ENCODE measurements at places on chromosomes 4 and X. TPM values are rescaled to one million over a fixed set of nuclear protein-coding genes. Genes with fewer than 3 reads are reported as not detected.

DNA sequence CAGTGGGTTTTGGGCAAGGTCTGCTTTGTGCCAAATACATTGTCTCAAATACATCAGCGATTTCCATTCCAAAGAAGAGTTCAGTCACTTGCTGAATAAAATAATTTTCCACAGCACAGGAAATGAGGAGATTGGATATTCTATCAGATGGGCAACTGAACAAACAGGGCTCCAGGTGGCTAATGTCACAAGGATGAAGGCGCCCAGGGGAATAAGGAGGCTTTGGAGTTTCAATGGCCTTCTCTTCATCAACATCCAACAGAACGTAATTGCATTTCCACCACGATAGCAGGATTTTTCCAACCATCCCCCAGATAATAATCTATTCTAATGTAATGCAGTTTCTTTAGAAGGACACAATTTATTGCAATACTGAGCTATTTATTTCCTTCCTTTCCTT, 104.7 kb upstream of the KLHL13 start:
- H3K27ac ChIP-seq = no peak overlapping the region
- H3K36me3 ChIP-seq = no peaks in the 10 kb centered on the region
- H3K4me1 ChIP-seq = no peaks in the 10 kb centered on the region
- no peak for DNase-seq
- no peak overlapping the region for H3K4me3 ChIP-seq
- no peaks in the 10 kb centered on the region for H3K27me3 ChIP-seq

- no peak for DNase-seq
- no peaks in the 10 kb centered on the region for H3K27me3 ChIP-seq
- no peaks in the 10 kb centered on the region for H3K4me1 ChIP-seq
- H3K36me3 ChIP-seq = no peaks in the 10 kb centered on the region
- no peak overlapping the region for H3K4me3 ChIP-seq
Observed at GRCh38 chr4:171650543-171650942, 162.7 kb upstream of the GALNTL6 start.

DNA sequence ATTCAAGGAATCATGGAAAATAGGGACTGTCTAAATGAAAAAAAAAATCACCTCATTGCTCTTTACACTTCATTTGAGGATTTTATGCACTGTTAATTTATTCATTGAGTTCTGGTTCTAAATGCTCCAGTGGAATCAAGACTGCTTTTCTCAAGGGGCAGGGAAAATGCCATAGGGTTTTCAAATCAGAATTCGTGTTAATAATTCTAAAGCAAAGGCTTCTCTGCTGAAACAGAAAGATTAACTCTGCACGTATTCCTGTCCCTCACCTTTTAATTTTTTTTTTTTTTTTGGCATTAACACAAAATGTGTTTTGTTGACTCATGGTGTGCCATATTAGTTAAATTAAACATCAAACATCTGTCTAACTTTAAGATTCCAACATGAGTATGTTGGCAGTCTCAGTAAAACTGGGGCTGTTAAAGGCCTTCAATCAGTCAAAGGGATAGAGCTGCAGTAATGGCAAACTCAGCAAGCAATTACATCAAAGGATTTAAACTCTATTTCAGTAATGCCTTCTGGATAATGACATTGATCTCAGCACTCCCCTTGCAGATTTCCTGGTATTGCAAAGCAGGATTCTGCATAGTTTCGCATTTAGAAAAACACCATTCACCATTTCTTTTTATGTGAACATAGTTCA, 878.1 kb downstream of the RAPGEF2 start:
- H3K27ac ChIP-seq = no peak overlapping the region
- no peaks in the 10 kb centered on the region for H3K4me1 ChIP-seq
- no peaks in the 10 kb centered on the region for H3K27me3 ChIP-seq
- no peak for DNase-seq

- no peak overlapping the region for H3K4me3 ChIP-seq
- peaks cover 29% of the 10 kb centered on the region for H3K4me1 ChIP-seq
- H3K27me3 ChIP-seq = no peaks in the 10 kb centered on the region
- H3K27ac ChIP-seq = no peak overlapping the region
Observed at GRCh38 chr4:108624263-108625056, 4.1 kb downstream of the RPL34 start.

DNA sequence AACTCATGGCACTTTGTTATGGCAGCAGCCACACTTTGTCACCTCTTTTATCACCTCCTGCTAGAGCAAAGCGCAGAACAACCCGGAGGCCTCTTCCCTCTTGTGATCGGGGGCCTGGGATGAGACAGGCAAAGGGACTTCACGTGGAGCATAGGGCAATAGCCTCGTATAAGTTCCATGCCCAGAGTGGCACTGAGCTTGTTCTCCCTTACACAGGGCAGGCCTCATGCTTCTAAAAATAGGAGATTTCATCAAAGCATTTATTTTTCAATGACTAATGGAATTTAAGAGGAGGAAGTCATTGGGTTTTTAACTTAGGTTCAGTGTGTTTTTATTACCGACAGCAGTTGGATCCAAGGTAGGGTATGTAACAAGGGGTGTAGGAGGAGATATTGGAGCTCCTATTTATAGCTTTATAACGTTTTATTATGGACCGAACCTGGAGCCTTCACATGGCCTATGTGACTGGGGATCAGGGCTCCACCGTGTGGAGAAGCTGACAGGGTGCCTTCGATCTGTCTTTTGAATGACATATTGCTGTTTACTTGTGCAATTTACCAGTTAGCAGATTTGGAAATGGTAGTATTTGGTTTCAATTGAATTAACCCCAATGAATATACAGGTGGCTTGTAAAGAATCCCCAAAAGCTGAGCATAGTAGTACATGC, 93.8 kb downstream of the SLC2A9 start:
- no peak overlapping the region for H3K4me3 ChIP-seq
- H3K27me3 ChIP-seq = no peaks in the 10 kb centered on the region
- H3K4me1 ChIP-seq = no peaks in the 10 kb centered on the region
- no peaks in the 10 kb centered on the region for H3K36me3 ChIP-seq

DNA sequence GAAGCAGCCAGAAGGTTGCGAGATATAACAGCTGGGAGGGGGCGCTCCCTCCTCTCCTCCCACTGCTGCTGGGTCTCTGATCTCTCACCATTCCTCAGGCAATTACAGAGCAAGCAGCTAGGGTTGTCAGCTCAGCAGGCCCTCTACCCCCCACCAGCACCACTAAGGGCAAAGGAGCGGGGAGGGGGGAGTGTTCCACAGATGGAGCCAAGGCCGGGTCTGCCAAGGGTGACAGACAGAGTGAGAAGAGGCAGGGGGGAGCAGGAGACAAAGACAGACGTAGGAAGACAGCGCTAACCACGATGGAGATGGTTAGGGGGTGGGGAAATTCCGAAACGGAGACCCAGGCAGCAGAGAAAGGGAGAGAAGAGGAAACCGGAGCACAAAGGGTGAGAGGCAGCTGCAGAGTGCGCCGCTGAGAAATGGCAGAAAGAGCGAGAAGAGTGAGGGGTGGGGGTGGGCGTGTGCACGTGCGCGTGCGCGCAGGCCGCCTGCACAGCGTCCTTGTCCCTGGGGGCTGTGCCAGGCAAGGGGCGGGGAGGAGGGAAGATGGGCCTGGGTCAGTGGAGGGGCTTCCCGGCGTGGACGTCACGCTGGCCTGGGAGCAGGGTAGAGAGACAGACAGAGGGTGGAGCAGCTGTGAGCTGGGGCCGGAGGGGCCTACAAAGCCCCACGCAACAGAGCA, 6.9 kb downstream of the L1CAM start:
- H3K27ac ChIP-seq = no peak overlapping the region
- H3K27me3 ChIP-seq = no peaks in the 10 kb centered on the region
- no peaks in the 10 kb centered on the region for H3K4me1 ChIP-seq
- no peak overlapping the region for H3K4me3 ChIP-seq

GRCh38 chr4:153780876-153781275, 8.0 kb downstream of the SFRP2 start:
- no peaks in the 10 kb centered on the region for H3K36me3 ChIP-seq
- H3K27ac ChIP-seq = no peak overlapping the region
- H3K4me3 ChIP-seq = no peak overlapping the region

DNA sequence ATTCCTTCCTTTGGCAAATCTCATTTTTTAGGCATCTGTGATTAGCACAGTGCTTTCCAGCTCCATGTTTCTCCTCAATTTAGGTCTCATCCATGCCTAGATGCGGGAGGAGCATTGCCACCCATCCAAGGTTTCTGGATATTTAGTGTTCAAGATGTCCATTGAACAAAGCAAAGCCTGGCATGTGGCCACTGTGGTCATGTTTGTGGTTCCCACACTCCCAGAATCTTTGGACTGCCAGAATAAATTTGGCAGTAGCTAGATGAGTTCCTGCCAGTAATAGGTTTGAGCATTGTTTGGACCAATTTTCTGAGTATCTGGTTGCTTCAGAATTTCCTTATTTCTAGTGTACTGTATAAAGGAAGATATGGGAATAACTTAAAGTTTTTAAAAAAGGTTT, 1124.1 kb downstream of the ADGRL3 start:
- no peaks in the 10 kb centered on the region for H3K4me1 ChIP-seq
- H3K27ac ChIP-seq = no peak overlapping the region
- no peak for DNase-seq
- H3K36me3 ChIP-seq = no peaks in the 10 kb centered on the region
- no peaks in the 10 kb centered on the region for H3K27me3 ChIP-seq

DNA sequence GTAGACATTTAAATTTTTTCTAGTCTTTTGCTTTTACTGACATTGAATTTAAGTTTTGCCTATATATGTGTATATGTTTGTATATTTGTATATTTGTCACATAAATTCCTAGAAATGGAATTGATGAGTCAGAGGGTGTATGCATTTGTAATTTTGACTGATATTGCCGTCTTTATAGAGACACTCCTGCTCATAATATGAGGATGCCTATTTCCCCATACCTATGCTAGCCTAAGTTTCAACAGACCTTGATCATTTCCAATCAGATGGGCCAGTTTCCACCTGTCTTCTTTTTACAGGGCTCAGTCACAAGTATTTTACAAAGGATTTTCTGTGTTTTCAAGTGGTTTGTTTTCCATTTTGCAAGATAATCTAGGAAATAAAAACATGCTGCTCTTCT, 10.8 kb downstream of the PDLIM5 start:
- H3K36me3 ChIP-seq = no peaks in the 10 kb centered on the region
- no peaks in the 10 kb centered on the region for H3K27me3 ChIP-seq
- no peak overlapping the region for H3K27ac ChIP-seq
- H3K4me3 ChIP-seq = no peak overlapping the region
- peaks cover 53% of the 10 kb centered on the region for H3K4me1 ChIP-seq

DNA sequence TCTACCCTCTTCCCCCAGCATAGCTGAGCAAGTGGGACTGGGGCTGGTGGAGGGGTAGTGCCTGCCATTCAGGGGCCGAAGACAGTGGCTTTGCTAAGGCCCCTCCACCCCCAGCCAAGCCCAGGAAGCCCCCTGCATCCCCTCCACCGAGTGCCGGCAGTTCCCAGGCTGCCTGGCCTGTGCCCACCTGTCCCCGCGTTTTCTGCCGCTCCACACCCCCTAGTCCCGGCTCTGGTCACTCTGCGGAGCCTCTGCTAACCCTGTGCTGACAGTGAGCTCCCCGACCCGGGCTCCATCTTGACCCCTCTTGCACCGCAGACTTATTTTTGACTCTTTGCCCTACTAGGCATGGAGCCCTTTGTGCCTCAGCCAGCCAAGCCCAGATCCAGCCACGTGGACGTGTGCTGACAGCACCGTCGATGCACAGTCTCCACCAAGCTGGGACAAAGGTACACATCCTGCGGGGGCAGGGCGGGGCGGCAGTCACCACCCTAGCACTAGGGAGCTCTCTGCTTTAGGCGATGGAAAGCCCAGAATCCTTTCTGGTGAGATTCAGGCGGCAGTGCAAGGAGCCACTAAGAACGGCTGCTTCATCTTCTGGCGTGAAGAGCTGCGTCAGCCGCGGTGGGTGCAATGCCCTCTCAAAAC, 96.6 kb downstream of the PHKA2 start:
- H3K36me3 ChIP-seq = no peaks in the 10 kb centered on the region
- DNase-seq = no peak
- peak overlapping the region; percentile 64 for H3K27ac ChIP-seq

DNA sequence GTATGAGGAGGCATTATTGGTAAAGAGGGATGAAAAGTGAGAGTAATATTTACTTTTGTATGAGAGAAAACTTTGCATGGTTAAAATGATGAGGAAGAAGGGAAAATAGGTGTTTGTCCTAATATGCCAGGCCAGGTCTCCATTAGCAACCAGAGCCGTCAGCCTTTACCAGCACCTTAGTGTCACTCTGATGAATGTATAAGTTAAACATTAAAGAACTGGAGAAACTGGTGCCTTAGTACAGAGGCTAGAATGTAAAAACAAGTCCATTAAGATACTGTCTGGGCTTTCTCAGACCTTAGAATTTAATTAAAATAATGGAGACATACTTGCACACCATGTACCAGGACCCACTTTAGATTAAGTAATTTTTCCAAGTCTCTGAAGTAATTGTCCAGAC, 222.3 kb downstream of the FAM47A start:
- H3K27ac ChIP-seq = no peak overlapping the region
- H3K27me3 ChIP-seq = no peaks in the 10 kb centered on the region

- peaks cover 27% of the 10 kb centered on the region for H3K4me1 ChIP-seq
- no peak overlapping the region for H3K4me3 ChIP-seq
- peak overlapping the region; percentile 45 for H3K27ac ChIP-seq
- peak; percentile 73 for DNase-seq
Observed at GRCh38 chr4:148203056-148203898, 238.9 kb downstream of the NR3C2 start.

DNA sequence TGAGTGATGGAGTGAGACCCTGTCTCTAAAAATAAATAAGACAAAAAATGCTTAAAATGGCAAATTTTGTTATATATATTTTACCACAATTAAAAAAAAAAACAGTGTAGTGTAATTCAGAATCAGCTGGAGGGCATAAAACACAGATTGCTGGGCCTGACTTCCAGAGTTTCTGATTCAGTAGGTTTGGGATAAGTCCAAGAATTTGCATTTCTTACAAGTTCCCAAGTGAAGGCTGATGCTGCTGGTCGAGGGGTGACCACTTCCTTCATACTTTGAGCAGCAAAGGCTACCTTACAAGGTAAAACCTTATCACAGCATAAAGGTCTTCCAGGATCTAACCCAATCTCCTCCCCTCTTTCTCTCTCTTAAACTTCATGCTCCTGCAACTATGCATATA, 40.7 kb downstream of the KLHL8 start:
- H3K4me1 ChIP-seq = no peaks in the 10 kb centered on the region
- no peak overlapping the region for H3K27ac ChIP-seq
- no peaks in the 10 kb centered on the region for H3K36me3 ChIP-seq
- no peak overlapping the region for H3K4me3 ChIP-seq
- no peak for DNase-seq
- no peaks in the 10 kb centered on the region for H3K27me3 ChIP-seq

DNA sequence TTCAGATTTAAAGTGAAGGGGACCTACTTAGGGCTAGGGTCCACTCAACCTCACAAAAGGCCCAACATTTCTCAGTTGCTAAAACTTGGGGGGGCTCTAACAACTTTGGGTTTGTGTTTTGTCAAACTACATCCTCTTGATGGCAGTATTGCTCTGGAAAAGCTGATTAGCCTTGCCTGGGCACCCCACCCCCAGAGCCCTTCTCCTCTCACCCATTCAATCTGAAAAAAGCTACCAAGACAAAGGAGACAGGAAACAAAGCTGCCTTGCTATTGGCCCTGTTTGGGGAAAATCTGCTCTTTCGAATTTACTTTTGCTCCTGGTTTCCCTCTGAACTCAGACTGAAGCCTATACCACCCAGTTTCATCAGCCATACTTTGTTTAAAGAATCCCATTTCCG, 195.2 kb upstream of the STK26 start:
- H3K27ac ChIP-seq = no peak overlapping the region
- no peak overlapping the region for H3K4me3 ChIP-seq
- DNase-seq = no peak
- no peaks in the 10 kb centered on the region for H3K36me3 ChIP-seq

- no peaks in the 10 kb centered on the region for H3K36me3 ChIP-seq
- H3K27me3 ChIP-seq = no peaks in the 10 kb centered on the region
- DNase-seq = no peak
- H3K4me3 ChIP-seq = no peak overlapping the region
Observed at GRCh38 chr4:158176776-158177175, 4.0 kb upstream of the GASK1B start.

The SLC4A4 gene
- total RNA-seq = 305 TPM
